ENCODE measurements at places on chromosomes 2 and 18.
A peak's percentile ranks its signal among the peaks of the same experiment; 100 is the strongest.

- DNase-seq = no peak
Observed at GRCh38 chr18:73901566-73901965, 246.1 kb downstream of the FBXO15 start.

- no peak for DNase-seq
Observed at GRCh38 chr18:47397671-47398319, 146.3 kb upstream of the SKOR2 start.

DNA sequence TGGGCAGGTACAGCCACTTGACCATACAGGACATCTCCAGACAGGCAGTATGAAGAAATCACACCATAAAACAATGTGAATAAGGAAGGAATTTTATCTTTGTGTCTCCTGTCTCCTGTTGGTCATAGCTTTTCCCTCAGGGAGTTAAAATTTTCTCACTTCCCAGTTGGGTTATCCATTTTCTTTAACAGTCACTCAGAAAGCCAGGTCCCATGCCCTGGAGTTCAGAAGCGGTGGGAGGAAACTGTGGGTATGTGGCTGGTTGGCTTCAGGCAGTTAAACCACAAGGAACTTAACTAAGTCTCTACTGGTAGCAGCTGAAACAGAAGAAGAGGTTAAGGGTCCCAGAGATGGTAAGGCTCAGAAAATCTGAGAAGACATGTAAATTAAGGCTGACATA lies 6.5 kb upstream of the SMAD2 start:
- DNase-seq = no peak

- no peak for DNase-seq
Observed at GRCh38 chr2:1553671-1554295, 140.5 kb downstream of the TPO start.

- DNase-seq = no peak
Observed at GRCh38 chr2:69742322-69742952, 503 bp downstream of the ANXA4 start.

- no peak for DNase-seq
Observed at GRCh38 chr2:12778811-12779579, 62.3 kb downstream of the TRIB2 start.

- no peak for DNase-seq
Observed at GRCh38 chr2:194087089-194087958, 1569.7 kb upstream of the SLC39A10 start.

DNA sequence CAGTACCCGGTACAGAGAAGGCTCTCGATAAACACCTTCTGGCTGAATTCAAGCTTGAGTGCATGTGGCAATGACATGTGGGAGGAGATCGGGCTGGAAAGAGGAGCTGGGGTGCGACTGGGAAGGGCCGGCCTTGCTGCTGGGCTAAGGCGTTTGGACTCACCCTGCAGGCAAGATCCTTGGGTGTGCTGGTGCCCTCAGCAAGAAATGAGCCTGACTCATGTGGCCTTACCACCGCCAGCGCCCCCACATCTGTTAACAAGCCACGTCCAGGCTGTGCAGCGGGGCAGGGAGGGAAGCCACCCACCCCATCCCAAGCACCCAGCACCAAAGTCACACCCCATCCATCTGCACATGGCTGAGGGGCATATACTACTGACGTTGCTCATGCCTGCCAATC lies 1.3 kb downstream of the HS1BP3 start:
- DNase-seq = no peak

GRCh38 chr2:17445744-17446143 lies 72.5 kb downstream of the RAD51AP2 start:
- no peak for DNase-seq

DNA sequence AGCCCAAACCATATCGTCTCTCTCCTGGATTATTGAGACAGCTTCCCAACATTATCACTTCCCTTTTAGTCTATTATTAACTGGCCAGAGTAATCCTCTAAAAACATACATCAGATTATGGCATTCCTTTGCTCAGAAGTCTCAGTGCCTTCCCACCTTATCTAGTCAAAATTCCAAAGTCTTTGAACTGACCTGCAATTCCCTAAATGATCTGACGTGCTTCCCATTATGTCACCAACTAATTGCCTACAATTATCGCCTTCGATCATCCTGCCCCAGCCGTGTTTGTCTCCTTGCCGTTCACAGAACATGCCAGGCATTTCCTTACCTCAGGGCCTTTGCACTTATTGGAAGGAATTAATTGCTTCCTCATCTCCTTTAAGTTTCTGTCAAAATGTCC lies 332.4 kb downstream of the IRS1 start:
- DNase-seq = no peak

DNA sequence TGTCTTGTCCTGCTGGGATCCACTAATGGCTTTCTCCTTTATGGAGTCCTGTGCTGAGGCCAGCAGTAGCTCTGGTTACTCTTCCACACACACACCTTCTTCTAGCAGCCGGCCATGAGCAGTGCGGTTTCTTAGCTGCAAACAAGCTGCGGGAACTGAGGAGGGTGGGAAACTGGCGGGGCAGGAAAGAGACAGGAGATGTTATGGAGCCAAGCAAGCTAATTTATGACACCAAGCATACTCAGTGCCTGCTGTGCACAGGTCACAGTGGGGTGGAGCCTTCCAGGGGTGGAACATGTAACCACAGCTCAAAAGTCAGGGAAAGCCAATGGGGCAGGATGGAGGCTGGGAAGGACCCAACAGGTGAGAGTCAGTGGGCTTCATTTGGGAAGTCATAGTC lies 180.8 kb downstream of the FAM210A start:
- no peak for DNase-seq

GRCh38 chr18:79108549-79109215 lies 39.5 kb downstream of the ATP9B start:
- DNase-seq = no peak

DNA sequence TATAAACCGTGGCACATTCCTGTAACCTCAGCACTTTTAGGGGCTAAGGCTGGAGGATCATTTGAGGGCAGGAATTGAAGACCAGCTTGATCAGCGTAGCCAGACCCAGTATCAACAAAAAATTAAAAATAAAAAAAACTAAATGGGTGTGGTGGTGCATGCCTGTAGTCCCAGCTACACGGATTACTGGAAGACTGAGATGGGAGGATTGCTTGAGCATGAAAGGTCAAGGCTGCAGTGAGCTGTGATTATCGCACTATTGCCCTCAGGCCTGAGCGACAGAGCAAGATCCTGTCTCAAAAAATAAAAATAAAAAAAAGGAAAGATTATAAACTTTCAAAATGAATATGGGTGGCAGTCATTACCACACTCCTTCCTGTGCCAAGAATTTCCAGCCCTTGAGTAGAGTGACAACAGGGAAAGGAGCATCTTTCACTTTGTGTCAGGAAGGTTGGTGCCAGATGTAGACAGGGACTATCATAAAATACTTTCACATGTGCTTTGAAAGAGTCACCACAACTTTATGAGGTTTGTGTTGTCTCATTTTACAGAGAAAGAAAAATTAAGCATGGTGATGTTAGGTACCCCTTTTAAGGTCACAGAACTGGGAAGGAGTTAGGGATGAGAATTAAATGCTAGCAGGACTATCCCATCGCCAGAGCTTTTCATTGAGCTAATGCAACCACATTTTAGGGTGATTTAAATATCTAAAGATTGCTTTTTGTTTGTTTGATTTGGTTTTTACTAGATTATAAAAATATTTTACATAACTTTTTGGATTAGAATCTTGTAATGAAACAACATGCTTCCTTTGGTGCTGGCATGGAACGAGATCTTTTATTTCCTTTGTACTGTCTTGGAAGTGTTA lies 1617.4 kb upstream of the ACVR2A start:
- DNase-seq = no peak

GRCh38 chr2:108968619-108969018 lies 20.4 kb downstream of the EDAR start:
- peak; percentile 39 for DNase-seq

GRCh38 chr2:181523756-181524155 lies 66.6 kb downstream of the ITGA4 start:
- no peak for DNase-seq

DNA sequence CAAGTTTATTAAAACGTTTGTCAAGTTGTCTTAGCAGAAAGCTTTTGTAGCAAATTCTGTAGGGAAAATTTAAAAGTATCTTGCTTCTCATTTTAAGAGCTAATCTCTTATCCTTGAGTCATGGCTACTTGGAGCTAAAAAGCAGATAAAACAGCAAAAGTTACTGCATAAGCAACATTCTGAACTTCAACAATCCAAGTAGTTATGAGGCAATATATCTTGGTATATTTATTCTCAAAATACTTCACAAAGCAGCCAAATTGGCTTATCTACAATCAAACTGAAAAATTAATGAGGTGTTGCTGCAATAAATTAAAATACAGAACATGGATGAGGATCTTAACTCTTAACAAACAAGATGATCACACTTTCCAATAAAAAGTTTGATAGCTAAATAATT lies 306.5 kb downstream of the PIEZO2 start:
- no peak for DNase-seq

- DNase-seq = peak; percentile 37
Observed at GRCh38 chr2:219155054-219155644, 5.5 kb downstream of the NHEJ1 start.

DNA sequence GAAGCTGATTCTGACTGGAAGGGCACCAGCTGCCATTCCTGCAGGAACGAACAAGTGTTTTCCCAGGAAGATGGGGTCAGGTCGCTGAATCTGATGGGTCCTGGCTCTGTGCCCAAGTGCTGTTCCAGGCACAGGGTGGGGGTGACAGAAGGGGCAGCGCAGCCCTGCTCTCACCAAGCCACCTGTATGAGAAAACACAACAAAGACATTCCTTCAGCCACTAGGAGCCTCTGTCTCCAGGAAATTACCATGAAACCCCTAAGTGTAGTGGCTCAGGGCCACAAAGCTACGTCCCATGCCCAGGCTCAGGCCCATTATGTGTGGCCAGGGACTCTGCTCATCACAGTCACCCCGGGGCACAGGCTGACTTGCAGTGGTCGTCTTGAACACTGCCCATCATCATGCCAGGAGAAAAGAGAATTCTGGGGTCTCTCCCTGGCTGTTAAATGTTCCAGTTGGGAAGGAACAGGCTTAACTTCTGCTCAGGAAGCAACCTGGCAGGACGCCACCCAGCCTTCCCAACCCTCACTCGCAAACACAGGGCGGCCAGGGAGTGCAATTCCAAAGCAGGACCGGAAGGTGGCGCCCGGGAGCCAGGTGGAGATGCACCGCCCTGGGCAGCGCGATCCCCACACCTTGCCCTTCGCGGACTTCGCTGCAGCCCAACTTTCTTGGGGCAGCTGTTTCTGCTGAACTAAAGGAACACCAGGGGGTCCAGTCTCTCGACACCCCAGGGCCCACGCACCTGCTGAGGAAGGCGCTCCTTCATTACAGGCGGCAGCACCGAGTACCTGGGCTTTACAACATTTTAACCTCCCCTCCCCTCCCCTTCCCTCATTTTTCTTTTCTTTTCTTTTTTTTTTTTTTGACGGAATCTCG lies 11.0 kb upstream of the SFTPB start:
- peak; percentile 80 for DNase-seq

- DNase-seq = no peak
Observed at GRCh38 chr2:220194630-220195584, 567.5 kb downstream of the SLC4A3 start.

DNA sequence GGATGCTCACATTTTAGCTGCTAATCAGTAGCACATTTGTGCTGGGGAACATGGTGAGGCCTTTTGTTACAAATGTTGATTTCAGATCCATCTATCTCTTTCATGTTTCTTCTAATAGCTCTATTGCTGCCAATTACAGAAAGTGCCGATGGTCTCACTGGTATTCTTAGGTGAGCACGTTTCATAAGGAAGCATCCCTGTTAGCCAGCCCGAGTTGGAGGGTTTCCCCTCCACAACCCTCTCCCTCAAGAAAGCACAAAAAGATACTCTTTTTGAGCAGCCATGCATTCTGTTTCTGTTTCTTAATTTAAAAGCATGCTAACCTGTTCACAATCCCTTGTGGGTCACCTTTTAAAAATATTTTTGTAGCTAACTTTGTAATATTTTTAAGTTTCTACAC lies 30.8 kb upstream of the ST8SIA5 start:
- no peak for DNase-seq

Measured in CD4-positive, alpha-beta T cell treated with Interleukin-6 for 4 hours (primary cell).